Cerebellar cortex (tissue), 1 donor: ENCODE measurements at places on chromosomes 7 and 10.

DNA sequence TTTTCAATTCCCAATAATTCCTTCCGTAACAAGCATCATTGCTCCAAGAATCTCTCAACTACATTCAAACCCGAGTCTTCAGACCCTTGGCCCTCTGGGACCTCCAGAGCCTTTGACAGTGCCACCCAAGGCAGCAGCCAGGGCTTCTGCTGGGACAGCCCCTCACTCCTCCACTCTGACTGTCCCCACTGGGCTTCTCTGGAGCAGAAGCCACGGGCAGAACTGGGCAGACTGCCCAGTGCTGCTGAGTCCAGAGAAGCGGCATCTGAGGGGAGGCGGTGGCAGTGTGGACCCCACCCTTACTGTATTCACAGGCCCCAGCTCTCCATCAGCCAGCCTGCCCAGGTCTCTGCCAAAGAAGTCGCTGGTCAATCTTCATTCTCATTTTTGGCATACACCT lies 8.8 kb downstream of the CYREN start:
- no peak for DNase-seq

DNA sequence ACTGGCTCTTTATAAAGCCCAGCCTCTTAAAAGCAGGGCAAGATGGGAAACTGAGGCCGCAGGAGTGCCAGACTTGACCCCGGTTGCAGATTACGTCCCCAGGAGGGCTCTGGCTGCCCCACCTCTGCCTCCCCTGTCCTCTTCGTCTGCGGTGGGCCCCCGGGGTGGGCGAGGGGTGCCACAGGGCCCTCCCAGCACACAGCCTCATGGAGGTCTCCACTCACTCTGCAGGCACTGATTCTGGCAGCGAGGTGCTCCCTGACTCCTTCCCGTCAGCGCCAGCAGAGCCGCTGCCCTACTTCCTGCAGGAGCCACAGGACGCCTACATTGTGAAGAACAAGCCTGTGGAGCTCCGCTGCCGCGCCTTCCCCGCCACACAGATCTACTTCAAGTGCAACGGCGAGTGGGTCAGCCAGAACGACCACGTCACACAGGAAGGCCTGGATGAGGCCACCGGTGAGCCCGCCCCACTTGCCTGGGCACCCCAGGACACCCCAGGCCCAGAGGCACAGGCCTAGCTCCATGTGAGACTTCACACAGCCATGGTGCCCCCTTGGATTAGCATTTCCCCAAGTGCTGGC lies 39.4 kb upstream of the SLC29A3 start:
- DNase-seq = peak; percentile 66

DNA sequence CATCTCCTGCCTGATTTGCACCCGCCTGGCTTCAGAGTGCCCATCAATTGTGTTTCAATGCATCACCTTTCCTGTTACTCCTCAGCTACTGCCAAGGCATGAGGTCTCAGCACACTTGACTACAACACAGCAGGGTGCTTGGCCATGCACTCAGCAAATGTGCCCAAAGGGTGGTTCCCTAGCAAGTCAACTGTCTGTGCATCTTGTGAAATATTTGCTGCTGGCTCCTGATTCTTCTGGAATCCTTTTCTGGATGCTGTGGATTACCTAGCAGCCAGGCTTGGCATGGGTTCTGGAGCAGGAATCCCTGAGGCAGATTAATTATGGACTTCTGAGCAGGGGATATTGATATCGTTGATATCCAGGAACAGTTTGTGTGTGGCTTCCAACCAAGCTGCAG lies 662.6 kb upstream of the MGMT start:
- DNase-seq = no peak

DNA sequence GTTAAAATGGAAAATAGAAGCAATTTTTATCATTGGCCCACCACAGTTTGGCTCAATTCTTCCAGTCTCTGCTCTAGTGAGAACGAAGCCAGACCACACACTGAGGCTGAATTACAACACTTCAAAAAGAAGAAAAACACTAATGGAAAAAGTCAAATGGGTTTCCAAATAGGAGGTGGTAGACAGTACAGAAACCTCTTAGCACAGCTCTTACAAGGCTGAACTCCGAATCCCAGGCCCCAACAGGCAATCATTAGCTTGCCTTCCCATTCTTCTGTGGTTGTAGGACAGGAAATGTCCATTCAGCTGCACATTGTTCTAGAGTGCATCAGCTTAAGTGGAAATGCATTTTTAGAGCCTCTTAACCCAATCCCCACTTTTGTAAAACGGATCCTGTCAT lies 115.1 kb upstream of the MEOX2 start:
- DNase-seq = peak; percentile 4

GRCh38 chr7:601595-602340 lies 82.1 kb upstream of the PDGFA start:
- DNase-seq = no peak

GRCh38 chr10:28331841-28332240 lies 29.0 kb upstream of the MPP7 start:
- DNase-seq = no peak

- no peak for DNase-seq
Measured at GRCh38 chr7:108404509-108405420, 51.5 kb downstream of the NRCAM start.

DNA sequence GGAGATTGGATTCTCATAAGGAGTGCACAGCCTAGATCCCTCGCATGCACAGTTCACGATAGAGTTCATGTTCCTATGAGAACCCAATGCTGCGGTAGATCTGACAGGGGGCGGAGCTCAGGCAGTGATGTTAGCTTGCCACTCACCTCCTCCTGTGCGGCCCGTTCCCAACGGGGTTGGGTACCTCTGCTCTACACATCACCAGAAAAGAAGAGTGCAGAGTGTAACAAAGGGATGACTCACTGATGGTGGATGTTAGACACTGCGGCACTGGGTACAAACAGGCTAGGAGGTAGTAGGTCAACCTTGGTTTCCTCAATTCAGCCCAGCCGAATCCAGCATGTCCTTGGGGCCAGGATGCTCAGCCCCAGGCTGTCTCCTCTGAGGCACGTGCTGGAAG lies 66.8 kb upstream of the CHST15 start:
- no peak for DNase-seq

GRCh38 chr10:19845503-19846368 lies 29.5 kb downstream of the PLXDC2 start:
- no peak for DNase-seq

- peak; percentile 21 for DNase-seq
Measured at GRCh38 chr10:58531084-58531695, 18.5 kb downstream of the BICC1 start.

- DNase-seq = no peak
Measured at GRCh38 chr7:20131776-20132175, 85.4 kb downstream of the MACC1 start.

DNA sequence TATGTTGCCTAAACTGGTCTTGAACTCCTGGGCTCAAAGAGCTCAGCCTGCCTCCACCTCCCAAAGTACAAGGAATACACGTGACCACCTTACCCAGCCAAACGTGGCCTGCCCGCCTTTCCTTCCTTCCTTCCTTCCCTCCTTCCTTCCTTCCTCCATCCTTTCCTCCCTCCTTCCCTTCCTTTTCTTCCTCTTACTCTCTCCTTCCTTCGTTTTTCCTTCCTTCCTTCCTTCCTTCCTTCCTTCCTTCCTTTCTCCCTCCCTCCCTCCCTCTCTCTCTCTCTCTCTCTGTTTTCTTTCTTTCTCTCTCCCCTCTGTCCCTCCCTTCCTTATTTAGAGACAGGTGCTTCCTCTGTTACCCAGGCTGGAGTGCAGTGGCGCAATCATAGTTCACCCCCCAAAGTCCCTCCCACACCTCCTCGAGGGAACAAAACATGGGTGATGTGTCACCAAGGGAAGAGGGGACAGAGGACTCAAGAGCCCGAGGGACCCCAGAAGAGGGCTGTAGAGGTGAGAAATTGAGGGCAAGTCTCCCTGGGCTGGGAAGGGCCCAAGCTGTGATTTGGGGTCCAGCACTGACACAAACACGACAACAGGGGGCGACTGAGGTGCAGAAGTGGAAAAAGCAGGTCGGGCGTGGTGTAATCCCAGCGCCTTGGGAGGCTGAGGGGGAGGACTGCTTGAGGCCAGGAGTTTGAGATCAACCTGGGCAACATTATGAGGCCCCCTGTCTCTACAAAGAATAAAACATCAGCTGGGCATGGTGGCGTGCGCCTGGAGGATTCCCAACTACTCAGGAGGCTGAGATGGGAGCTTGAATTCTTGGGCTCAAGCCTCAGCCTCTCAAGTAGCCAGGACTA lies 28.1 kb downstream of the EPHB4 start:
- peak; percentile 62 for DNase-seq

DNA sequence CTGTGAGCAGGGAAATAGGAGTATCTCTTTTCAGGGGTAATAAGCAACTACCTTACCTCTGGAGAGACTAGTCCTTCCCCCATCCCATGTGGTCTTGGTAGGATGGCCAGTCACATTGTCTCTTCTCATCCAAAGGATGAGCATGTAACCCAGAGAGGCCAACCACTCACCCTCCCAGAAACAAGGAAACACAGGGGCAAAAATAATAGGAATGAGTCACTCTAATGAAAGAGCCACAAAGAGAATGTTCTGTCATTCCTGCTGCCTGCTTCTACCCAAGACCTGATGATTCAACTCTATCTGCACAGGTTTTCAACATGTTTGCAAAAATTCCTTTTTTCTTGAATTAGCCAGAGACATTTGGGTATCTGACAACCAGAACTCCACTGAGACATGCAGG lies 99.3 kb upstream of the NFE2L3 start:
- DNase-seq = no peak

DNA sequence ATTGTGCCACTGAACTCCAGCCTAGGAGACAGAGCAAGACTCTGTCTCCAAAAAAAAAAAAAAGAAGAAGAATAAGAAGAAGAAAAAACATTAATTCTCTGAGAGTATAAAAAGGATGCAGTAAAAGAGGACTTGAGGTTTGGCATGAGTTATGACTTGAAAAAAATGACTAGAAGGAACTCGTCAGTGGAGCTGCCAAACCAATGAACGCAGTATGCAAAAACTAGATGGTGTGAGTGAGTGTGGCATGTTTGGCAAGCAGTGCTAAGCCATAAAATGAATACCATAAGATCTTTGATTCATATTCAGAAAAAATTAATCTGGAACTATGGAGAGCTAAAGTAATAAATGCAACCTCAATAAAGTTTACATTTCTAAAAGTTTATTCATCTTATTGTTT lies 68.6 kb upstream of the MEOX2 start:
- DNase-seq = no peak

DNA sequence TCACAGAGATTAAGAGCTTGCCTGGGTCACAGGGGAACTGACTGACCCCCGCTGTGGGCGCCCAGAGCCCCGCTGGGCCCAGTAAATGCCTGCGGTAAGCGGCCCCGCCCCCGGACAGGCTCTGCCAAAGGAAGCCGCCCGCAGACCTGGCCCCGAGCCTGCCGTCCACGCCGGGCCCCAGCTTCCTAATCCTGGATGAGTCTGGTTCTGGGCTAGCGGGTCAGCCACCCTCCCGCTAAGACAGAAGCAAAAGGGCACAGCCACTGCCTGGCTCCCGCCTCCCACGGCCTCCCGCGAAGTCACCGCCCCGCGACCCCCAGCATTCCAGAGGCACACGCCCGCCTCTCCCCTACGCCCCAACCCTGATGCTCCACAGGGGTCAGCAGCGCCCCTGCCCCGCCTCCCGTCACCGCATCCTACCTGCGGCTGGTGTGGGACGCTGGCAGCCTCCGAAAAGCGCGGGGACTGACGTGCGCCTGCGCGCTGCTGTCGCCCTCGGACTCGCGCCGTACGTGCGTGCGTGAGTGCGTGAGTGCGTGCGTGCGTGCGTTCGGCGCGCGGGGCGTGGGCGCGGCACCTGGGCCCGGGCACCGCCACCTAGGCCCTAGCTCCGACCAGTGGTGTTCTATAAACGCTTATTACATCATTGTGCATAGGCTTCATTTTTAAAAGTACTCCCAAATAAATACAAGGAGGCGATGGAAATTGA lies at the start of gene FIGNL1:
TSS of gene FIGNL1 (minus strand) at position 470 of the 709 bp plus-strand sequence. CDS start 3,063 bp downstream, outside the sequence.
- DNase-seq = peak; percentile 76

DNA sequence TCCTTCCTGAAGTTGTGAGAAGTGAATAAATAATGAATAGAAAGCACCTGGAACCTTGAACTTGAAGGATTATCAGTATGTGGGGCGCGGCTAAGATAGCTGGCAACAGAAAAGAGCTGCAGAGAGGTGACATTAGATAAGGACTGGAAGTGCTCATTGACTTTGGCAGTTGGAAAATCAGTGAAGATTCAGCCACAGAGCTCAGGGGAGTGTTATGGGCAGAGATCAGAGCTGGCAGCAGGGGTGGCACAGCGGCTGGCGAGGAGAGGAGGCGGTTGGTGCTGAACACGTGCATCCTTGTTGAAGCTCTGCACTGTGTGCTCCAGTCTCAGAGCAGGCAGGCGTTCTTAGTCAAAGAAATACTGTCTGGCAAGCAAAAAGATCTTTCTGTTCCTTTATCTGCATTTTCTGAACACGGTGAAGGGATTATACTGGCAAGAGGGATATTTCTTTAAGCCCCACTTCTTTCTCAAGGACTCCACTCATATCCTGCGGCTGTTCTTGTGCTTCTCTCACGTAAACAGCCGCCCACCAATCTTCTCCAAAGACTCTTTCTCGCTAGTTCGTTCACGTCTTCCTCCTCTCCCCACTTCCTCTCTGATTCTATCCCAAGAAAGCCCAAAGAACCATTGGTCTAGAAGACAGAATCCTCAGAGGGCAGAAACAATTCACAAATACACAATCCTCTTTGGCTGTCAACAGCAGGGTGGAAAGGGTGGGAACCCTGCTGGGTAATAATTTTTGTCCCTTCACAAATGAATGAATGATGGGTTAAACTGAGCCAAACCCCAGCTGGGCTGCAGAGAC lies 38.6 kb upstream of the ADD3 start:
- no peak for DNase-seq

- DNase-seq = peak; percentile 3
Measured at GRCh38 chr10:77715088-77715487, 77.5 kb upstream of the KCNMA1 start.

DNA sequence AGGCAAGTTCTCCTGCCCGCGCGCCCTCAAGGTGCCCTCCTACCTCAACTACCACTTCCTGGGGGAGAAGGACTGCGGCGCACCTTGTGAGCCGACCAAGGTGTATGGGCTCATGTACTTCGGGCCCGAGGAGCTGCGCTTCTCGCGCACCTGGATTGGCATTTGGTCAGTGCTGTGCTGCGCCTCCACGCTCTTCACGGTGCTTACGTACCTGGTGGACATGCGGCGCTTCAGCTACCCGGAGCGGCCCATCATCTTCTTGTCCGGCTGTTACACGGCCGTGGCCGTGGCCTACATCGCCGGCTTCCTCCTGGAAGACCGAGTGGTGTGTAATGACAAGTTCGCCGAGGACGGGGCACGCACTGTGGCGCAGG lies 1.4 kb downstream of the FZD1 start:
- peak; percentile 34 for DNase-seq

- no peak for DNase-seq
Measured at GRCh38 chr7:46970476-46970875, 611.4 kb downstream of the TNS3 start.

- DNase-seq = no peak
Measured at GRCh38 chr7:121079425-121080169, 91.1 kb downstream of the CPED1 start.

- DNase-seq = no peak
Measured at GRCh38 chr10:15486404-15486803, 115.3 kb upstream of the FAM171A1 start.

GRCh38 chr7:48305661-48306060 lies 134.4 kb downstream of the ABCA13 start:
- no peak for DNase-seq

DNA sequence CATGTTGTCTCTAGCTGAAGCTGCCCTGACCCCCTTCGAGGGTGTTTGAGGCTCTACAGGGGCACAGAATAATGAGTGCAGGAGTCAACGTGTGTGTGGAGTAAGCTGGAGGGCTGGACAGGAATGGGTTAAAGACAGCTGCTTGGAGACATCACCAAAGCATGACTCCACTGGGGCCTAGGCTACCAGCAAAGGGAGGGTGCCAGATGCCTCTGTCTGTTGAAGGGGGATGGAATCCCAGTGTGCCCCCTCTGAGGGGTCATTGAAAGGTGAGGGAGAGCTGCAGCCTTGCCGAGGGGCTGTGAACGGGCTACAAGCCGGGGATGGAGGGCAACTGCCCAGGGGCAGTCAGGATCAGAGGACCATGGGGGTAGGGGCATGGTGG lies 51.7 kb upstream of the PODXL start:
- no peak for DNase-seq
